ENCODE measurements at places on chromosomes 11 and 22. TPM values are rescaled to one million over a fixed set of nuclear protein-coding genes. Genes with fewer than 3 reads are reported as not detected.

Gene APOBEC3H
- not detected for total RNA-seq

Gene EPS8L2
- 3.0 TPM for total RNA-seq

Gene CLMP
- total RNA-seq: under 0.01 TPM

Gene NRGN
- total RNA-seq: 0.25 TPM

Gene PEX16
- total RNA-seq: 30.8 TPM

Gene USP35
- 4.0 TPM for total RNA-seq

Gene SOX6
- under 0.01 TPM for total RNA-seq

Gene WNT7B
- not detected for total RNA-seq

Gene STK33
- 0.64 TPM for total RNA-seq

Gene MMP1
- total RNA-seq: 425 TPM

Gene CCDC90B
- 45.9 TPM for total RNA-seq

Gene C22orf31
- not detected for total RNA-seq

Gene MFRP
- total RNA-seq: not detected

Gene C22orf42
- total RNA-seq: not detected

Gene UBQLNL
- not detected for total RNA-seq

Measured in dermis microvascular lymphatic vessel endothelial cell (primary cell).